Stimulated activated CD8-positive, alpha-beta memory T cell treated with anti-CD3 and anti-CD28 coated beads, Interleukin-2, amount 100 ng/mL, for 1 hour (primary cell): ENCODE measurements at places on chromosomes 4 and X.

DNA sequence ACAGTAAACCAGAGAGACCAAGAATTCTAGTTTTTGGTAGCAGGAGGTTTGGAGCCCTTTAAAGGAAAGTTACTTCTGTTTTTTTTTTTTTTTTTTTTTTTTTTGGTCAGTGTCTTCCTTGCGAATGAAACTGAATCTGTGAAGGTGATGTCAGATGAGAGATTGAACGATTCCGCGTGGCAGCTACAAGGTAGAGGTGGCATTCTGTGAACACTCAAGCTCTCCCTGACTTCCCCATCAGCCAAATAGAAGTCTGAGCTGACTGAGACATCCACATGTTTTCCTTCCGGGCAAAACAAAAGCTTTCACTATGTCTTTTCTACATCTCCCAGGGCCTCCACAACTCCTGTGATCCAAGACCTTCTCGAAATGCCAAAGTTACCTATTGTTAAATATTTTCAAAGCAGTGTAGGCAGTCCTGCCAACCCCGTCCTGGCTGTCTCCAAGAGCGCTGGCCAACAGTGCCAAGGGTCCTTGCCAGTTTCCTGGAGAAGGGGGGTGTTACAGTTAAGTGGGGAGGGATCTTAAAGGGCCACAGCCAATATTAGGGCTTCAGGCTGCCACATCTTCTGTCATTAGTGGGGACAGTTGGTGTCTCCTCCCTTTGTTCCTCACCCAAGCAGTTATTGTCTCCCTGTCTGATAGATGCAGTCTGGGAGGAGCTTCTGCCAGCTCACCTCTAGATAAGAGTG lies 102.9 kb upstream of the SLC34A2 start:
- no peak for DNase-seq

DNA sequence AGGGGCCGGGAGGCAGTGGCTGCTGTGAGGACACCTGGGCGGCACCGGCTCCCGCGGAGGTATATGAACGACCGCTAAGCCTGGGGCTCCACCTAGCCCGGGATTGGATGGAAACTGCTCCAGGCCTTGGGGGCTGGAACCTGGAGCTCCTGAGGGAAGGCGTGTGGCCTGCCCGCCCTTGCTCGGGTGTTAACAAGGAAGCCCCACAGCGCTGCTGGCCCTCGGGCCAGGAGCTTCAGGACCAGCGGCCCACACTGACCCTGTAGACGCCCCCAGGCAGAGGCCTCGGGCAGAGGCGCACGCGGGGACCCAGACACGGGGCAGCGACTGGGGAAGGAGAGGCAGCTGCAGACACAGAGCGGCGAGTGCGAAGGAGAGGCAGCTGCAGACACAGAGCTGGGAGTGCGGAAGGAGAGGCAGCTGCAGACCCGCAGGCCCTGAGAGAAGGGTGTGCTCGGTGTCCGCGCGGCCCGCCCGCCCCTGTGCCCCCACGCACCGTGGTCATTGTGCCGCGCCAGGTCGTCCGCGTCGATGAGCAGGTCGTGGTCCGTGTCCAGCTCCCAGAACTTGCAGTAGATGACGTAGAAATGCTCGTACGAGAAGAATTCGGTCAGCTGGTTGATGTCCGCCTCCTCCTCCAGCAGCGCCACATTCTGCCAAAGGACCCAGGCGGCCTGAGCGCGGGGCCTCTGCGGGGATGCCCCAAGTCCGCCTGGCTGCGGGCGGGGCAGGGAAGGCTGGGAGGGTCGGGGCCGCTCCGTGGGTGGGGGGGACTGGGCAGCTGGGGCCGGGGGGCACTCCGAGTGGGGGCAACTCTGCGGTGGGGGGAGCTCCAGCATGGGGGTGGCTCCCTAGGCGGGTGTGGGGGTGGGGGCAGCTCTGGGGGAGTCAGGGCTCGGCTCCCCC lies 26.7 kb upstream of the GTPBP6 start:
- DNase-seq = no peak

DNA sequence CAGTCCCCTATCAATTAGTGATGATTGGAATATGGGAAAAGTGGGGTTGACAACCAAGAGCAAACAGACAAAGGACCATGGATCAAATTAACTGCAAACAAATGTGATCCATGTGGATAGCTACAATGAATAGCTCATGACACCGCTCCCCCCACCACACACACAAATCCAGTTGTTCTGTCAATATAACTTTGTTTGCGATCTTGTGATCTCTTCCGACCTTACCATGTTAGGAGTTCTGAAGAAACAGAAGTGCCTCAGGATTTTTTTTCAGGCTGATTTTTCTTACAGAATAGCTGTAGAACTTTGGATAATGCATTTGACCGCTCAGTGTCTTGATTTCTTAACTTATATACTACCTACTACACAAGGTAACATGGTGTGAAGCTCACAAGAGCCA lies 116.6 kb downstream of the SH2D1A start:
- DNase-seq = no peak

- no peak for DNase-seq
Observed at GRCh38 chrX:69556060-69557011, 52.2 kb downstream of the NALF2 start.

DNA sequence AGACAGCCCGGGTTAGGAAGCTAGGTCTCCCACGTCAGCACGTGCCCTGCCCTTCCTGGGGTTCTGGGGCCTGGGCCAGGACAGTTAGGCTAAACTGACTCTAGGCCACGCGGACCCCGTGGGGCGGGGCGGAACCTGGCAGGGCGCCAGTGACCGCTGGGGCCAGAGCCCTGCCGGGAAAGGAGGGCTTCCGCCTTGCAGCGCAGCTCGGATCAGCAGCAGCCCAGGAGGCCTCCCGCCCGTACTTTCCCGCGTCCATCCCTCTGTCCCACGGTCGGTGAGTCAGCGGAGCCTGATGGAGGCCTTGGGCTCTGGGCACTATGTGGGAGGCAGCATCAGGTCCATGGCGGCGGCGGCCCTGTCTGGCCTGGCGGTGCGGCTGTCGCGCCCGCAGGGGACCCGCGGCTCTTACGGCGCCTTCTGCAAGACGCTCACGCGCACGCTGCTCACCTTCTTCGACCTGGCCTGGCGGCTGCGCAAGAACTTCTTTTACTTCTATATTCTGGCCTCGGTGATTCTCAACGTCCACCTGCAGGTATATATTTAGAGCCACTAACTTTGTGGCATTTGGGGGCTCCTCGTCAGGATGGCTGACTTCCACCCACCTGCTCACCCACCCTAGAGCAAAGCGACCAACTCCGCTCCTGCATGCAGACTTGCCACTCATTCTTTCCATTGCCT lies at the start of gene SMIM10:
SMIM10 (plus strand) TSS at position 191 of the 681 bp plus-strand sequence; CDS start at position 296, 105 bp downstream.
- no peak for DNase-seq

GRCh38 chr4:15317246-15317645 lies 110.6 kb upstream of the C1QTNF7 start:
- DNase-seq = no peak

DNA sequence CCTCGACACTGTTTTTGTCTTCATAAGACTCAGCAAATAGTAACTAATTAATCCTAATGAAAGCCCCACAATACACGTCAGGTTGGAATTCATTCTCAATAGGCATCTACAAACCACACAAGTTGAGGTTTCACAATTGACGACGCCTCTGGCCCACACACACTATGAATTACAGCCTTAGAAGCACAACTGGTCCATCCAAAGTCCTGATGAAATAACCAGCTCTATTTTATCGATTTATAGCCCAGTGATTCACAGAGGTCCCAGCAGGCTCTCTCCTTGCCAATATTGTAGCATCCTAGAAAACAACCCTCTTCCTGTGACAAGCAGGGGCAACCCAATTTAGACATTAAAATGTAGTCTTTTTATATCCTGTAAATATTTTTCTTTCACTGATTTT lies 112.1 kb downstream of the NR3C2 start:
- DNase-seq = no peak

GRCh38 chr4:98909646-98910401 lies 19.1 kb downstream of the EIF4E start:
- no peak for DNase-seq
